IMR-90 (cell line): ENCODE measurements at places on chromosomes 1 and 21. TPM values are rescaled to one million over a fixed set of nuclear protein-coding genes. Genes with fewer than 3 reads are reported as not detected.

ORC1 gene
- total RNA-seq: 9.7 and 10.6 TPM in 2 replicates

GPR153 gene
- 1.7 and 1.8 TPM in 2 replicates for total RNA-seq

DNA sequence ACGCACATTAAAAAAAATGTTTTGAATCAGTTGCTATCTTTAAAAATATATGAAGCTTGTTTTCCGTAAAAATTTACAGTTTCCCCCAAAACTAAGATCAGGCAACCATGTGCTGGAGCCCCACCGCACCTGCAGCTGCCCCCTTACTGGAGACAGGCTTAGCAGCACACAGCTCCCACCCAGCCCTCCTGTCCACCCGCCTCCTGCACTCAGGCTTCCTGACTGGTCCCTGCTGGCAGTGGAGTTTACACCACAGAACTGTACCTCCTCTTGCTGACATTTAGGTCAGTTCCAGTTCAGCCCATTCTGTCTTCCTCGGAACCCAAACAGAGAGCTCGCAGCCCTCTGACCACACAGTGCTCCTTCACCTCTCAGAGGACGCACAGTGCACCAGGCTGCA lies 2.1 kb downstream of the GPR161 start:
- DNase-seq: no peak

GRCh38 chr1:209630383-209631225 lies 21.6 kb downstream of the LAMB3 start:
- DNase-seq: no peak

- no peak for DNase-seq
Observed at GRCh38 chr1:156655151-156655903, 13.4 kb downstream of the BCAN start.

DNA sequence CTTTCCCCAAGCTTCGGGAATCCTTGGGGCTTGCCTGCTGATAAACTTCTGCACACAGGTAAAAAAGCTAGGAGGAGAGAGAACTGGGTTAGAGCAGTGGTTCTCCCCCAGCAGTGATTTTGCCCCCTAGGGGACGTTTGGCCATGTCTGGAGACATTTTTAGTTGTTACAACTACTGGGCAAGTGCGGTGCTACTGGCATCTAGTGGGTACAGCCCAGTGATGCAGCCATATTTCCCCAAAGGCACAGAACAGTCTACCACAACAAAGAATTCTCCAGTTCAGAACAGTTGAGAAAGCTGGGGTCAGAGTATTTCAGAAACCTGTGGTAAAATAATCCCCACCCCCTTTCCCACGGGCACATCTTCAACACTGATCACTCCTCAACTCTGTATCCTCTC lies 41.3 kb downstream of the LRRC71 start:
- no peak for DNase-seq

DNA sequence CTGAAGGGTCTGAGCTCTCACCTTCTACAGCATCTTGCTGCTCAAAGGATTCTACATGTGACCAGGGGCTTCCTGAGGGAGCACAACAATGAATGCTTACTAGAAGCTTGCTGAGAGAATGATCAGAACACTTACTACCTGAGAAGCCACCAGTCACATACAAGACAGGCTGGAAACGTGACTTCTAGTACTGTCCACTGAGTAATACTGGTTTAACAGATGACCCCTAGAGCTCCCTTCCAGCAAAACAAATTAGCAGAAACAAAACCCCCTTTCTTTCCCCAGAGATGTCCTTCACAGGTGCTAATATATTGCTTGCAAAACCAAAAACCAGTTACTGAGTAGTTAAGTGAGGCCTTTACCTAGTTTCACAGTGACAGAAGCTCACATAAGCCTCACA lies 2.1 kb downstream of the TAF5L start:
- DNase-seq: no peak
